ENCODE measurements at places on chromosomes 16 and 17.

GRCh38 chr16:27363797-27364196 is 38.2 kb upstream of the IL21R start:
- no peak for DNase-seq

GRCh38 chr17:17320188-17320910 is 17.2 kb downstream of the NT5M start:
- no peak for DNase-seq

DNA sequence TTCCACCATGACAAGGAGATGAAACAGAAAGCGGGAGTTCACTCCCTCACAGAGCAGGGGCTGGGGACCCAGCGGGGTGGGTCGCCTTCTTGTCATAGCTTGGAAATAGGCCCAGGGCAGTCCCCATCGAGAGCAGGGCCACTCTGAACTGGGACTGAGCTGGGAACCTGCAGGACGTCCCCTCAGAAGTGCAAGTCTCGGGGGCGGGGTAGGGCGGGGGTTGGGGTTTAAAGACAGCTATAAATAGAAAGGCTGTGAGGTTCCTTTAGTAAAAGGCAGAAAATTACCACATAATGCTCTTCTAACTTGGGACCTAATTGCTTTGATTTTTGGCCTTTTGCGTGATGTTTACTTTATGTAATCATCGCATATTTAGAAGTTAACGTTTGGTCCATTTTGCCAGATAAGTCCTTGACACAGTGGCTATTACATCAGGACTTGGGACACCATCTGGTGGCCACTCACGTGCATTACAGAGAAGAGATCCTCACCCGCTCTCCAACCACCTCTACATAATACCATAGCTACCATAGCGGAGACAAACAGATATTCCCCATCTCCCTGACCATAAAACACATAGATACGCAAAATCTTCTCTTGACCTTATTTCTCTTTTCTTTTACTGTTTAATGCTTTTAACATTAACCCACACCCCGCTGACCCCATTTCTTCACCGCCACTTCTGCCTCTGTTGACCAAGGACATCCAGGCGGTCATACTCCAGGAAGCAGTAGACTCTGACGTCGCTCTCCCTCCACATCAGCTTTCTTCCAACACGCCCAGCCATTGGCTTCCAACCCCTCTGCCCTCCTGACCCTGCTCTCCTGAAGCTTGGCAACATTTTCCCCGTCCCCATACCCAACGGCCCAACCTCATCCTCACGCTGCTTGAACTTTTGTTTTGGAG is 27.5 kb upstream of the PIK3R6 start:
- no peak for DNase-seq

DNA sequence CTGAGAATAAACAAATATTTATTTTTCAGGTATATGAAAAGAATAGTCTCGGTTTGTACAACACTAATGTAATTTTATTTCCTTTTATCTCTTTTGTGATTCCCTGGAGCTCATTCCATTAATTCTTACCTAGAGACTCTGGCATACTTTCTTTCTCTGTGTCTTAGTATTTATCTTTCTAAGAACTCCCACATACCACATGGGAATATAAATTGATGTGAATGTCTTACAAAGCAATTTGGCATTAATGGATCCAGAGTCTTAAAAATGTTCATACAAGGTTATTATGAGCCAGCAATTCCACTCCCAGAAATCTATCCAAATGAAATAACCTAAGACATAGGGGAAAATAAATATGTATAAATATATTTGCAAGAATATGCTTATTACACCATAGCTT is 202.7 kb downstream of the CDH11 start:
- no peak for DNase-seq

DNA sequence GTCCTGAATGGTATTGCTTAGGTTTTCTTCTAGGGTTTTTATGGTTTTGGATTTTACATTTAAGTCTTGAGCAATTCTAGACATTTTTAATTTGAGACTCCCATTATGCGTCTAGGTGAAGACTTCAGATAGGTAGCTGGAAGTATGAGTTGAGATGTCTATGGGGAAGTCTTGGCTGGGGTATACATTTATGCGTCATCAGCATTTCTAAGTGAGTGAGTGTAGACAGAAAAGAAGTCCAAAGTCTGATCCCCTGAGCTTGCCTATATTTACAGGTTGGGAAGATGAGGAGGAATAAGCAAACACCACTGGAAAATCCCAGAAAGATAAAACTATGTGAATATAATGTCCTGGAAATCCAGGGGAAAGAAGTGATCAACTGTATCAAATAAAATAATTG is 68.9 kb downstream of the KCNJ2 start:
- no peak for DNase-seq

GRCh38 chr17:9028988-9029570 is 7.8 kb downstream of the NTN1 start:
- no peak for DNase-seq

DNA sequence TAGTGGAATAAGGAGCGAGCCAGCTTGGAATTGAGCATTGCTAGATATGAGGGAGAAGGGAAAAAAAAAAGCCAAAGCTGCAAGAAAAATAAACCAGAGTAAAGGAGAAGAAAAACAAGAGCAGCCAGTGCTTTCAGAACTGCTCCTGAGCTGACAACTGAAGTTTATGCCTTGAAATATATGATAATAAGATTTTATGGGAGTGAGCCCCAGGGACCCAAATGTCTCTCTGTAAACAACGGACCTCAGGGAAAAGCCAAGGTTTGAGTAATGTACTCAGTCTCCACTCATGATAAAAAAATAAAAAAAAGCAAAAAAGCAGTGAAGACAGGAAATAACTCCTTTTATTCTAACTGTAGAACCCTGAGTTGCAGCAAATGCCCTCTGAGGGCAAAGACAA is 132.6 kb downstream of the SNX11 start:
- DNase-seq = no peak

DNA sequence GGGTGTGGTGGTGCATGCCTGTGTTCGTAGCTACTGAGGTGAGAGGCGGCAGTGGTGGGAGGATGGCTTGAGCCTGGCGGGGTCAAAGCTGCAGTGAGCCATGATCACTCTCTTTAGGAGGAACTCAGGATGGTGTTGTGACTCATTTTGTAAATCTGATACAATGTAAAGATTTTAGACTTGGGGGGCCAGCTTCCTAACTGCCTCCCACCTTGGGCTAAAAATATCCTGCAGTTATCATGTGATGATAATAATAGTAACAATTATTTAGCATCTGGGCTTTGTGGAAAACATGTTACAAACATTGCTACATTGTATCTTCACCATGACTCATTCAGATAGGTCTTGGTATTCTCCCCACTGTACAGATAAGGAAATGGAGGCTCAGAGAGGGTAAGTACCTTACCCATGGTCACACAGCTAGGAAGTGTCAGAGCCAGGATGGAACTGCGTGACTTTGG is 7.4 kb downstream of the CTNS start:
- no peak for DNase-seq

- DNase-seq = no peak
These were observed 210.0 kb upstream of the DYNLRB2 start for GRCh38 chr16:80330803-80331202.

- DNase-seq = no peak
These were observed 11.8 kb upstream of the TEKT1 start for GRCh38 chr17:6843241-6843880.

GRCh38 chr16:61770301-61770700 is 265.9 kb downstream of the CDH8 start:
- DNase-seq = no peak

DNA sequence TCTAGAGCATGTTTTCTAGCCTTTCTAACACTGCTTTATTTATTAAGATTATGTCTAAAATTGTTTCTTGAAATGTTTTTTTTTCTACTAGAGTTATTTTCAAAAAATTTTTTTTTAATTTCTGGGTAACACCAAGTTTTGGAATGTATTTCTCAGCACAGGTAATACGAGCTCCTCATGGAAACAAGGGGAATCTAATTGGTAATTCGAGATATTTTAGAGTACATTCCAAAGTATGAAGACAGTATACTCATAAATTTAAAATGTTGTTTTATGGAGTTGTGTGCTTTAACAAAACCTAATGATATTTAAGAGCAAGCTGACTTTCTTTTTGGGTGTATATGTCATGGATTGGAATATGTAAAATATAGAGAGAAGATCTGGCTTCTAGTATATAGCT is 42.4 kb downstream of the OMG start:
- no peak for DNase-seq

GRCh38 chr16:84756830-84757229 is 57.0 kb downstream of the USP10 start:
- no peak for DNase-seq

DNA sequence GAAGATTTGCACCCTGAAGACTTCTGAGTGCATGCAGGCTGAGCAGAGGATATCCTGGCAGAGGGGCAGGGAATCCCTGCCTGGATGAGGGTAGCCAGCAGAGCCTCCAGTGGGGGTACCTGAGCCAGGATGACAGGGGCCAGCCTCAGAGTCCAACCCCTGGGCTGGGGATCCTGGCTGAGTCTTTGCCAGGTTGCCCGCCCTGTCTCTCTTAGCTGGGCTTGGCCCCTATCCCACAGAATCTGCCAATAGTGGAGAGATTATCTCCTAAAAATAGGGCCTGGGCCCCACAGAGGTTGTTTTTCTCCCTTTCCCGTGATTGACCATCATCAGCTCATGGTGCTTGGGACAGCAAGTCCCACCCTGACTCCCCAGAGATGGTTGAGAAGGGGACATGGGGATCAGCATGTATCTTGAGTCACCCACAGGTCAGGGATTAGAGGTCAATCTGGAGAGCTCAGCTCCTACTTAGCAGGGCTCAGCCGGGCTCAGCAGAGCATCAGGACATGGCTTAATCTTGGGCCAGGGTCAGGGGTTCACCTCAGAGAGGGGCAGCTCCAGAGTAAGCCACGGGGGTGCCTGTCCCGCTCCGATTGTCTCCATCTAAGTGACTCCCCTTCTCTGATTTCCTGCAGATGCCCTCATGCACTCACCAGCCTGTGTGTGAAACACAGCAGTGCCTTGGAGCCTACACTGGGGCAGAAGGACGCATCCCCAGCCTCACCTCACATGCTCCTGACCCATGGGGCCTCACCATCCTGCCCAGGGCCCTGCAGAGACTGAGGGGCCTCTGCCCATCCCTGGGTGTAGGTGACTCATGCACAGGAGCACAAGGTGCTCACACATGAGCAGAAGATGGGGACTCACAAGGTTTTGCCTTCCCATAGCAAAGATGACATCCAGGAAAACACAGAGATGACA is 11.5 kb downstream of the CDH16 start:
- no peak for DNase-seq

- DNase-seq = no peak
These were observed 1.1 kb downstream of the NAA38 start for GRCh38 chr17:7856011-7856810.
